ENCODE measurements at places on chromosomes 3 and 15.

DNA sequence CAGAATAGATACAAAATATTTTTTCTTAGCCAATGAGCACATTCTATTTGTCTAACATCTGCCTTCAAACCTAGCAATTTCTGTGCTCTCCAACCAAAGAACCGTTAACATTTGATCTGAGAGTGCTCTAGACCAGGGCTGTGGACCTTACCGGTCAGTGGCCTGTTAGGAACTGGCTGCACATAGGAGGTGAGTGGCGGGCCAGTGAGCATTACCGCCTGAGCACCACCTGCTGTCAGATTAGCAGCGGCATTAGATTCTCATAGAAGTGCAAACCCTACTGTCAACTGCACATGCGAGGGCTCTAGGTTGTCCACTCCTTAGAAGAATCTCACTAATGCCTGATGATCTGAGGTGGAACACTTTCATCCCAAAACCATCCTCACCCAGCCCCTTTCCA, 131.7 kb downstream of the CADM2 start:
- no peak for DNase-seq

DNA sequence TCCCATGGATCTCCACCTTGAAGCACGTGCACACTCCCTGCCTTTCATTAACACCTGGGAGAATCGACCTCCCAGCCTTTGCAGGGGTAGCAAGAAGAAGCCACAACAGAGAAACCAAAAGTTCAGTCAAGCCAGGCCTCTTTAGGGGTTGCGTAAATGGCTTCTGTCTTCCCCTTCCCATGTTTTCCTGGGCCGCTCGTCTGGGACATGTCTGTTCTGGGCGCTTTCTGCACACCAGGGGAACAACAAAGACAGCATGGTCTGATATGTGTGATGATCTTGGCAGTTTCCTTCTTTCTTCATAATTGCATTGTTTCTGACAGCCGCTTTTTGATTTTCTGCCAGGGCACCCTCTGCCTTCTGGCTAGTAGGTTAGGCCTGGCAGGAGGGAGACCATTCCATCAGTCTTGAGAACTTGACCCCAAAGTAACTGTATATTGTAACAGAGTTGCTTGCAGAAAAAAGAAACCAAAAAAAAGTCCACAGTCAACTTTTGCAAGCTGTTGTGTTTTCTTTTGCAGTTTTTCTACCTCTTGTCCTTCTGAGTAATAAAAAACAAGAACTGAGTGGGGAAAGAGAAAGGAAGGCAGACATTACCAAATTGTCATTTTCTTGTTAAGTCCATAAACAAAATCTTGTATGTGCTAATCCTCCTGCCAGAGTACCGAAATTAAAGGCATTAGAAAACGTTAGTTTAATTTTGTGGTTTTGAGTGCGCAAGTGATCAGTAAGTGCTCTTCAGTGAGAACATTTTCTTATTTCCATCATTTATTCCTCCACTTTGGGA, 56.0 kb upstream of the FURIN start:
- no peak for DNase-seq

GRCh38 chr15:38389924-38390542, 63.9 kb upstream of the FAM98B start:
- DNase-seq, result no peak

- no peak for DNase-seq
Observed at GRCh38 chr15:87034886-87035285, 955.2 kb downstream of the AGBL1 start.

GRCh38 chr15:31091481-31091880, 10.0 kb downstream of the TRPM1 start:
- DNase-seq, result no peak

- DNase-seq, result no peak
Observed at GRCh38 chr3:52827441-52827840, 3.0 kb downstream of the ITIH4 start.

- no peak for DNase-seq
Observed at GRCh38 chr3:35900079-35900478, 260.8 kb downstream of the ARPP21 start.

DNA sequence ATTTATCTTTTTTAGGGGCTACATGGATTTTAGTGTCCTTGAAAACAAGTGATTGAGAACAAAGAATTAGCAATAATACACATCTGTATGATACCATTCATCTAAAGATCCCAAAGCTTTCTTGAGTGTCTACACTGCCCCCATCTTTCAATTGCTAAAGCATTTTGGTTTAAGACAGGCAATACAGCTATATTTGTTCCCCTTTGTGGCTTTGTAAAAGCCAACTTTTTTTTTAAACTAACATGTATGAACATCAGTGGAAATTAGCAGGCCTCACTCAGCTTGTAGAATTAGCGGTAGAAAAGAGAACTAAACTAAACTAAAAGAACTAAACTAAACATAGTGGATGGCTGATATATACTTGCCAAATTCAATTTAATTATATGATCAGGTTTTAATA, 449.6 kb downstream of the MECOM start:
- no peak for DNase-seq

- DNase-seq, result no peak
Observed at GRCh38 chr3:101646726-101647125, 30.2 kb downstream of the ZBTB11 start.

DNA sequence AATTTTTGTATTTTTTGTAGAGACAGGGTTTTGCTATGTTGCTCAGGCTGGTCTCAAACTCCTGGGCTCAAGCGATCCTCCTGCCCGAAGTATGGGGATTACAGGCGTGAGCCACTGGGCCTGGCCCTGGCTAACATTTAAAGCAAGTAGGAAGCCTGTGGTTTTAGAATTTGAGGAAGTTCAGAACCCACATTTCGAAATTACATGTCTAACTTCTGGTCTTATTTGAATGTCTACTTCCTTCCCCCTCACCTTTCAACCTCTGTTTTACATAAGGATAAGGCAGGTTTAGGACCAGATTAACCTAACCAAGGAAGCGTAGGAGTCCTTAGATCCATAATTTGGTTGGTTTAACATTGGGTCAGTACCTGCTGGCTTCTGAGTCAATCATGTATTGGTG, 120.5 kb upstream of the PROK2 start:
- no peak for DNase-seq

DNA sequence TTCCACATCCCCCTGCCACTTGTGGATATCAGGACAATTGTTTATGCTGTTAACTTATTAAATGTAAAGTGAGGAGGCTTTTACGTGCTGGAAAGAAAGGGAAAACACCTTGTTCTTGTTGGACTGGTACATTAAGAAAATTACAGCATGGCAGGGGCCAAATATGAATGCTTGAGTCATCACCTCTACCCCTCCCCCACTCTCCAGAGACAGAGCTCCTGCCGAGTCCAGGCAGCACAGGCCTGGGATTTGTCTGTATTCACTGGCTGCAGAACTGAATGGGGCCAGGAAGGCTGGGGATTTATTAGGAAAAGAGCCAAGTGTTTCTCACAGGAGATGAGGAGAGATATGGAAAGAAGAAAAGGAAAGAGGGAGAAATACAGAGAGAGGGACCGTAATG, 308.9 kb downstream of the EPHB1 start:
- no peak for DNase-seq

DNA sequence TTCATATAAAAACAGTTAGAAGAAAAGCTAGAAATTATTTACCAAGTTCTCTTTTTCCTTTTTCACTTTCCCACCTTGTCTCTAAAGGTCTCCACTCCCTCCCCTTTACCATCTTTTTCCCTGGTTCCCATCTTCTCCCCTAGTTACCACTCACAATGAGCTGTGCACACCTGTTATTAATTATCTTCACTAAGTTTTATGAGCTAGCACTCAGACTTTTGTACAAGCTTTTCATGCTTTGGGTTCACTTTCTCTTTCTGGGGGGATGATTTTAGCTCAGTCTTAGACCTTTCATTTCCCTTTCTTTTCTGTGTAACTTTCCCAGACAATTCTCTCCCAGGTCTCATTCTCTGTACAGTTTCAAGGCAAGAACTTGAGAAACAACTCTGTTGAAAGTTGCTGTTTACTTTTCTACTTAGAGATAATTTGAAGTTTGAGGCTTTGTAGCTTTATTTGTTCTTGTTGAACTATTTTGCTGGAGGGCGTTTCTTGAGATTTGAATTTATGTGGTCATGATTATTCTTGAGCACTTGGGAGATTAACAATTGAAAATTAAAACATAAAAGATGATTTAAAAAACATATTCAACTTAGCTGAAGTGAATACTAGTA, 24.0 kb upstream of the AADAC start:
- no peak for DNase-seq

DNA sequence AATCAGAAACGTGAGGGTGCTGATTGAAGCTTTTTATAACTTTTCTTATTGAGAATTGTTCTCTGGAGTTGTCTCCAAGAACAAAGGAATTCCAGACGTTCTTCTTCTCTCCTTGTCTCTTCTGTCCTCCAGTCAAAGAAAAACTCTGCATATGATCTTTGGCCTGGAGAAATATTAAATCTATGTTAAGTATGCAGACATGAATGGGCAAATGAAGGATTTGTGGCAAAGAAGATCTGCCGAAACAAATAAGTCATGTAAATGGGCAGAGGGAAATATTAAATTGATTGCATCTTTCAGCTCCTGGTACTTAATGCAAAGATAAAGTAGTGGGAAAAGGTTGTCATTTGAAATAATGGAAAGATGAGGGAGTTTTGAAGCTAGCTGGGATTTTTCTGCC, 74.9 kb downstream of the IGF1R start:
- no peak for DNase-seq

DNA sequence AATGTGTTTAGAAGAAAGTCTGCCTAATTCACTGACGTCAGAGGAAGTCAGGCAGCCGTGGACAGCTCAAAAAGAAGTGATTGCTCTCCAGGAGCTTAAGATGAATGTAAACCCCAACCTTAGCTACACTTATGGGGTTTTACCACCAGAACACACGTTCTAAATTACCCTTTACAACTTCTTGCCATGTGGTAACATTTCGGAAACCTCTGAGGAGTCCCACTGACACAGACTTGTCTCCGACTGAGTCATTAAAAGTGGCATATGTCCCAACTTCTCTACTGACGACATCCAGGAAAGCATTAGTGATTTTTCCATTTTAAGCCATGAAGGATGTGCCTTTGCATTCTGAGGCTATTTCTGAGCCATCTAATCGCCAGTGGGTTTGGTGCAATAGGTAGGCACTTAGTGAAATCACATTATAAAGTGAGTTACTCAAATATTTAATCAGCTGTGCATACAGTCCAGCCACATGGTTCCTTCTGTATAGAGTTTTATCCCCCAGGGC, 32.4 kb downstream of the C2CD4A start:
- DNase-seq, result peak; percentile 34

DNA sequence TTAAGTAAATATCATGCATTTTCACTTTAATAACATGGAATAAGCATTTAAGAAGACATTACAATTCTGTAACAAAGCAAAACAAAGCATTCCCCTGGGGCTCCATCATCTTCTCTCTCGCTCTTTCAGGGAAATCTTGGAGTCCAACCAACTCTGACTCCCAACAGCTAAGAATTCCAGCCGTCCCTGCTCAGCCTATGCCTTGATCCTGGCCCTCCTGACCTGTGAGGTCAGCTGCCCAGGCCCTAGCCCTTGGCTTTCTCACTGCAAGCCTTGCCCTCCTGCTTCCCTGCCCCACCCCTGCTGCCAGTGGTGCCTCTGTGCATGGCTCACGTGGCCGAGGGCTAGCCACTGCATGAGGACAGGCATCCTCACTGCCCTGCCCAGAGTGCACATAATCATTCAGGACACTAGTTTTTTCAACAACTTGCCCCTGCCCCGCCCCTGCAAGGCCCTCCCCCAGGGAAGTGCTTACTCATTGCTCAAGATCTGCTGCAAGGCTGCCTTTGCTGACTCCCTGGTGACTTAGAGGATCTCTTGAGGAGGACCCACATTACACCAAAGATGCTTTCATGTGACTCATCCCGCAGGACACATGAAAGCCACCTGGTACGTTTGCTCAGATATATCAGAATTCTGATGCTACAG, 37.6 kb downstream of the MTMR10 start:
- DNase-seq, result no peak

GRCh38 chr3:184472723-184473428, 88.7 kb upstream of the EPHB3 start:
- DNase-seq, result peak; percentile 90

DNA sequence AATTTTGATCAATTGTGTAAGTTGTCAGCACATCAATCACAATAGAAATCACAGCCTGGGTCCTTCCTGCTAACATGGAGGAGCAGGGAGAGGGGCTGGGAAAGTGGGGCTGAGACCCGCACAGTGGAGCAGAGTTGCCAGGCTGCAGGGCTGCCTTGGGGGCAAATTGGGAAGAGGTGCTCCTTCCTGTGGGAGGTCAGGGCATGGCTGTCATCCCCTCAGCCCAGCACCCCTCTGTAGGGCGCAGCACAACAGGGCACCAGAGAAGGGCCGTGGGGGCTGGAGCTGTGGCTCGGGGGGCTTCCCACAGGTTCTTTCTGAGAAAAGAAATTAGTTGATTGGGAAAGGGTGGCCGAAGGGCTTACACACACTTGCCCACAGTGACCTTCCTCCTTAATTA, 126.3 kb downstream of the NSMCE3 start:
- DNase-seq, result no peak

DNA sequence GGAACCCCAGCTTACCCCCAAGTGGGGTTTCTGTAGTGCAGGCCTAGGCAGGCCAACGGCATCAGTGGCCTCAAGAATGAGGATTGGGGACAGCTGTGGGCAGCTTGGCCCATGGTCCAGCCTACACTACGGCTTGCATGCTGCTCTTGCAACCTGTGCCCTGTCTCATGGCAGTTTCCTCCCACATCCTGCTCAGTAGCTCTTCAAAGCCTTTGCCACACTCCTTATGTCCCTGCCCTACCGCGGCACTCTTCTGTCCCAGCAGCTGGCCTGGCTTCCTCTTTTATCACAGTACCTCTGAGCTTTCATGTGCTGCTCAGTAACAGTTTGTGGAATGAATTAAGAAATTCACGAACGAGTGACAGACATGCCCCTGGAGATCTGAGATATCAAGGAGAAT, 431.0 kb downstream of the EPHB1 start:
- DNase-seq, result peak; percentile 90

DNA sequence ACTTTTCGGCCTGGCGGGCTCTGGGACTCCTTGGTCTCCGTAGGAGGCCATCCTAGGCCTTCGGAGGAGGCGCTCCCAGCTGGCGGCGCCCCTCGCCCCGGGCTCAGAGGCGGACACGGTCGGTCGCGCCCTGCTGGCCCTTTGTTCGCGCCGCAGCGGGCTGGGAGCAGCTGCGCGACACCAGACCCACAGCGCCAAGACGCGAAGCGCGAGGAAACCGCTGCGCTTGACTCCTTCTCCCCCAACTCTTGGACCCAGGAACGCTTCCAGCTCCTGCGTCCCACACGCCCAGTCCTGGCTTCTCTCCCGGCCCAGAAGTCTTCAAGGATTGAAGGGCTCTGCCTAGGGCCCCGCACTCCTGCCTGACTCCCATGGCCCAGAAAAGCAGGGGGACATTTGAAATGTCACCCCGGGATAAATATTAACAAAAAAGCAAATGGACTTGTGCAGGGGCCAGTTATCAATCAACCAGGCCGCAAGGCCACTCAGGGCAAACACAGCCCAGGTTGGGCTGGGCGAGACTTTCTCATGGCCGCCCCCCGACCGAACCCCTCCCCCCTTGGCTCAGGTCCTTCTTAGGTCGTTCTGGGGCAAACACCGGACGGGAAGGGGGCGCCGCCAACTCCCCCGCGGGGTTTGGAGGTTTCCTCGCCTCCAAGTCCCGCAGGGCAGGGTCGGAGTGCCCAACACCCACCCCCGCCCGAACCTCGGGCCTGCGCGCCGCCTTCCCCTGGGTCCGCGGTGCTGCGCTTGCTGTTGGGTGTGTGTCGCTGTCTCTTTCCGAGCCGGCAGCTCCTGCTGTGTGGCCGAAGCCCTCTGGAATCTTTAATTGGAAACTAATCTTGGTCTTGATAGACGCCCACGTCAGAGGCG, 5.1 kb downstream of the ONECUT1 start:
- DNase-seq, result no peak

Data from esophagus muscularis mucosa (tissue), 4 donors.